Activated naive CD4-positive, alpha-beta T cell (primary cell): ENCODE measurements at places on chromosomes 5 and 9.

DNA sequence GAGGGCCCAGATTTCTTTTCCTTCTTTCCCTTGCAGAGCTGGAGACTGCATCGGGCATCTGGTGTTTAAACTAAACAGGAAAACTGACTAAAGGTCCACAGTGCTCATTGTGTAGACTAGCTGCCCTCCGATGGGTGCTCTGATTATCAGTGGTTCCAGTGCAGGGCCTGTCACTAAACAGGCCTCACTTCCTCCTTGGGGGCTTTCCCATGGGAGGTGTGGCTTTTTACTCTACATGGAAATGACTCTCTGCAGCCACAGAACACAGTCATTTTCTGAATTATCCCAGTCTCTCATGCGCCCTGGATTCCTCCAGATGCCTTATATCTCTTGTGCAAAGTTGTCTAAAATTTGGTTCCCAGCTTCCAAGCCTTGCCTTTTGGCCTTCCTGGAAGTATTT, 199.2 kb downstream of the TRIO start:
- no peak for DNase-seq

- no peak for DNase-seq
These were observed 594.5 kb upstream of the ARRDC3 start for GRCh38 chr5:91977579-91977978.

- no peak for DNase-seq
These were observed 1005.0 kb upstream of the DMAC1 start for GRCh38 chr9:8804613-8805012.

DNA sequence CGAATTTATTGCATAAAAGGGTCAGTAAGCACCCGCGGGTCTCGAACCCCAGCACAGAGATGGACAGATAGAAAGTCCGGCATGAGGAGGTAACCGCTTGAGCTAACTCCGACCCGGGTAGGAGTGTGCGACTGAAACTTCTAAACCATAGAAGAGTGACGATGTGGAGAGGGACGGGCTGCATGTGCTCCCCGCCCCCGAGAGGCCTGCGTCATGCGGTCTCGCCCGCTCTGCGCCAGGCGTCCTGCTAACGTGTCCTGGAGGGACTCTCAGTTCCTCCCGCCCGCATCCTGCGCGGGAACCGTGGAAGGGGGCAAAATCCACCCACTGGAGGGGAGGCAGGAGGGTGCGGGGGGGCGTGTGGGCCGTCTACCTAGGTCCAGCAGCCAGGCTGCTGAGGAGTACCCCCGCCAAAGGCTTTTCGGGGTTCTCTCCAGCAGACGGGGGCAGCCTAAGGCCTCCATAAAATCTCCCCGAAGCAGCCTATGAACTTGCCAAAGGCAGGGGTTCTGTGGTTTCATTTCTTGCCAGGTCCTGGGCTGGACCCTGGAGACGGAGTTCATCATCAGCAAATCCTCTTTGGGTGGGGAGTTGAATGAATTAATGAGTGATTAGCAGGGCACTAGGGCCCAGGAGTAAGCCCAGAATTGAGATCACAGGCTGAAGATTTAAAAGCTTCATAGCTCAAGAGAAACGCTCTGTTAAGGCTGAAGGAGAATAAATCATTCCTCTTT, 51.9 kb downstream of the TGFBI start:
- DNase-seq, result no peak

DNA sequence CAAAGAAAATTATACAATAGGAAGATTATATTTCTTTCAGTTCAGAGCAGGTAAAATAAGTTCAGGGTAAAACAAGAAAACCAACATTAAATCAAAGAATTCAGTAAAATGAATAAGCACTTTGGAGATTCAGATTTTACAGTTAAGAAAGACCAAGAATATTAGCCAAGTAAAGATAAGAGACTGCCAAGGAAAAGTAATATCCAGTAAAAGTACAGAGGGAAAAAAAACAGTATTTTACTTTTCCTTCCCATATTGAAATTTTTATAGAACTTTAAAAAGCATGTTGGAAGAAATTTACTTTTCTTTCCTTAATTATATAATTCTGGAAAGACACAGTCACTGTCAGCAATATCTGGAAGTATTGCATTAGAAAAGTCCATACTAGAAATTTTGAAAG, 393.4 kb downstream of the NFIB start:
- no peak for DNase-seq

DNA sequence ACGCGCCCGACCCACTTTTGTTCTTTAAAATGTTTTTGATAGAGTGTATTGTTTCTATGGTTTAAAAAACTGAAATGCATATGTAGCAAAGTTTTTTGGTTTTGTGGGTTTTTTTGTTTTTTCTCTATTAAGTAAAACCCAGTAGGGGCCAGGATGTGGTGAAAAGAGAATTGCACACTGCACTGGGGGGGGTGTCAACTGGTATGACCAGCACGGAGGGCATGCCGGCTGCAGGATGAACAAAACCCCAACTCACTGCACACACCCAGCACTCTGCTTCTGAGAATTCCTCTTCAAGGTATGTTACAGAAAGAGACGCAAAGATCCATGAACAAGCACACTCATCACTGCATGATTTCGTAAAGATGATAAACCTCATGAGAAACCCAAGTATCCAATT, 75.0 kb downstream of the STK10 start:
- no peak for DNase-seq

GRCh38 chr9:134004131-134004873, 12.2 kb upstream of the VAV2 start:
- DNase-seq, result no peak

DNA sequence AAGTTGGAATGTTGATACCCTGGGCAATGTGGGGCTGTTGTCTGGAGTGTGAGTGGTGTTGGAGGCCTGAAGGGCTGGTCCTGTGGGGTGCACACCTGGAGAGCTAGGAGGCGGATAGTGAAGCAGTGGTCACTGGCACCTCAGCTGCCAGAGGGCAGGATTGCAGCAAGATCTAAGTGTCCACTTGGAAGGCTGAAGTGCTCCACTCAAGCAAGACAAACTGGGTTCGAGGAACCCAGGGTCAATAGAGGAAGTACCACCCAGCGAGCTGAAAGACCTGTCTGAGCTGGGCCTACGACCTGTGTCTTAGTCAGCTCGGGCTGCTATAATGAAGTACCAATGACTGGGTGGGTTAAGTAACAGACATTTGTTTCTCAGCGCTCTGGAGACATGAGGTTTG, 39.7 kb upstream of the TJP2 start:
- no peak for DNase-seq

GRCh38 chr9:8268216-8268878, 468.8 kb upstream of the DMAC1 start:
- DNase-seq, result no peak

DNA sequence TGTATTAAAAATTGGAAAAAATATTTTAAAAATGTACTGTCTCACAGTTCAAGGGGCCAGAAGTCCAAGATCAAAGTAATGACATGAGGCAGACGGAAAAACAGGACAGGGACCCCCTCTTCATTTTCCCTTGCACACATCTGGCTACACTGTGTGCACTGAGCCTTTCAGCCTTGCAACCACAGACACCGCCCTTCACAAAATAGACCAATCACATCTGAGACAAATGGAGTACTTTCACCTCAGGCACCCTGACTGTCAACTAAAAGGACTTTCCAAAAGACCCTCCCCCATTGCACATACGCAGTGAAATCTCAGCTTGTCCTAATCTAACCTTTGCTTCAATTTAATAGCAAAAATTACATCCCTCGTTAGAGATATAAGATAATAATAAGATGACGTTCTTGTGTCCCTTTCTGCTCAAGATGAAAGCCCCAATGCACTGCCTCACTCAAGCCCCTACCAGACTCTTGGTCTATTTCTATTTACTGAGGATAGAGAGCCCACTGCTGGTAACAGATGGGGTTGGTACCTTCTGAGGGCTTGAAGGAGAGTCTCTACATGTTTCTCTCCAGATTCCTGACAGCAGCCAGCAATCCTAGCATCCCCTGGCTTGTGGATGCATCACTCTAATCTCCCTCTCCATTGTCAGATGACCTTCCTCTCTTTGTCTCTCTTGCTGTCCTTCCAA, 514.8 kb upstream of the ADAMTS16 start:
- DNase-seq, result no peak

DNA sequence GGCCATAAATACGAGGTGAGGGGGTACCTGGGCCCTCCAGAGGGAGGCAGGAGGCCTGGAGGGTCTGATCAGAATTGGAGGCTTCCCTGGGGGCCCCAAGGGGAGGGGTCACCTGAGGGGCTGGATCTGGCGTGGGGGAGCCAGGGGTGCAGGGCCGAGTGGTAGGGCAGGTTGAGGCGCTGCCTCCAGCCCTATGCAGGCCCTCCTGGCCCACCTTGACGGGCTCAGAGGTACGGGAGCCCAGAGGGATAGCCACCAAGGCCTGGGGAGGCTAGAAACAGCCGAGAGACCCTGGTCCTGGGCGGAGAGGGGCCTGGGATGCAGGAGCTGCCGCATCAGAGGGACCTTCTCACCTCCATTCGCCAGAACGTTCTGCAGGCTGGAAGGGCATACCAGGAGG, 24.3 kb downstream of the LHX3 start:
- DNase-seq, result no peak

DNA sequence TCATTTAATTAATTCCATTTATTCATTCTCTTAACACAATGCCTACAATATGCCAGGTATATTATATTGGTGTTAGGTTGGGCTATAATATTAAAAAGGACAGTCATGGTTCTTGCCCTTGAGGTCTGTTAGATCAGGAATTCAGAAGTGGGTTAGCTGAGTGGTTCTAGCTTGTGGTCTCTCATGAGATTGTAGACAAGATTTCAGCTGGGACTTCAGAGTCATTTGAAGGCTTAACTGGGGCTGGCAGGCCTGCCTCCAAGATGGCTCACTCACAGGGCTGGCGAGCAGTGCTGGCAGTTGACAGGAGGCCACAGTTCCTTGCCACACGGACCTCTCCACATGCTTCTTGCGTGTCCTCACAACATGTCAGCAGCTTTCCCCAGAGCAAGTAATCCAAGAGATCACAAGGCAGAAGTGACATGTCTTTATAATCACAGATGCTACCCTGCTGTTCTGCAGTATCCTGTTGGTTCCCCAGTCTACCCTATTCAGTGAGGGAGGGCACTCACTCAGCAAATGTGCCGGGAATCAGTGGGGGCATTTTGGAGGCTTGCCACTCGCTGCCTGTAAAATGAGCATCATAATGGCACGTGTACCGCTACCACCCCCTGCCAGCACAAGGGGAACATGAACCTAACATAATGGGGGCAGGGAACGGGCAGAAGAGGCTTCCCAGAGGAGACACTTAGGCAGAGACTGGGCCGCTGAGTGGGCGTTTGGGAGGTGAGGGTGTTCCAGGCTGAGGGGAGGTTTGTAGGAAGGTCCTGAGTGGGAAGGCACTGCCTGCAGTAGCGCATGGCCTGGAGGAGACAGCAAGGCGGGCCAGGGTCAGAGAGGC, 70.0 kb downstream of the EXOSC2 start:
- no peak for DNase-seq

DNA sequence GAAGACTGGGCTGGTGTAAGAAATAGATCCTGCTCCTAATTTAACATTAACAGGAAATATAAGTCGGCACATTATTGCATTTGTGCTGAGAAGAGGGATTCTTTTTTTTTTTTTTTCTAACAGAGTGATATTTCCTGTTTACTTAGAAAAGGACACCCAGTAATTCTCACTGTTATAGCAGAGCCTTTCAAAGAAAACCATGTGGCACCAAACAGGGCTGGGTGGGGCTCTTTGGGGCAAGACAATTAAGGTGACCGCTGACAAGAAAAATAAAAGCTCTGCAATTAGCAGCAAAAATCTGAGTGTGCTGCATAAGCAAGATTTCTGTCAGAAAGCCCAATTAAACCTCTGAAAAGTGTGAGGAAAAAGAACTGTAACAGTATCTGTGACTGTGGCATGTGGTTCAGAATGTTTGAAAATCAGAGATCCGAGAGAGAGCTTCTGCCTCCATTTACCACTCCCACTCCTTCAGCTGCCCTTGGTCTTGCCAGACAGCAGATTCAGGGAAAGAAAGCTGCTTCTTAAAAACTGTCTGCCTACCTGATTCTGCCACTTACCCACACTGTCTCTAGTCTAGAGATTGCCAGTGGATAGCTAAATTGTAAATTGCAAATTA, 77.1 kb upstream of the IQGAP2 start:
- no peak for DNase-seq

DNA sequence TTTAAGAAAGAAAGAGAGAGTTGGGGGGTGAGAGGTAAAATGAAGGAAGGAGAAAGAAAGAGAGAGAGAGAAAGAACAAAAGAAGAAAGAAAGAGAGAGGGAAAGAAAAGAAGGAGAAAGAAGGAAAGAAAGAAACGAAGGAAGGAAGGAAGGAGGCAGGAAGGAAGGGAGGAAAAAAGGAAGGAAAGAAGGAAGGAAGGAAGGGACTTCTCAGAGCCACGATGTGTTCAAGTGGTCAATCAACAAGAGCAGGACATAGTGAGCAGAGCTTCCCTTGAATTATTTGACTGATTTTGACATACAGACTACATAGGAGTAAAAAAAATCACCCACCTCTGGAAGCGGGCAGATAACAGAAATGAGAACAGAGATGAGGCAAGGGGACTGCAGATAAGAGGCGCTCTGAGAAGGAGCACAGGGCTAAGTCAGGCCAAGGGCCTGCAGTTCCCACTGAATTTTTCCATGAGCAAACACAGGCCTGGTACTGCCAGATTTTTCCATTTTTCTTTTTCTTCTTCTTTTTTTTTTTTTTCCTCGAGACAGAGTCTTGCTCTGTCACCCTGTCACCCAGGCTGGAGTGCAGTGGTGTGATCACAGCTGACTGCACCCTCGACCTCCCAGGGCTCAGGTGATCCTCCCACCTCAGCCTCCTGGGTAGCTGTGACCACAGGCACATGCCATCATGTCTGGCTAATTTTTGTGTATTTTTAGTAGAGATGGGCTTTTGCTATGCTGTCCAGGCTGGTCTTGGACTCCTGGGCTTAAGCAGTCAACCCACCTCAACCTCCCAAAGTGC, 77.7 kb upstream of the IL17B start:
- DNase-seq, result no peak

DNA sequence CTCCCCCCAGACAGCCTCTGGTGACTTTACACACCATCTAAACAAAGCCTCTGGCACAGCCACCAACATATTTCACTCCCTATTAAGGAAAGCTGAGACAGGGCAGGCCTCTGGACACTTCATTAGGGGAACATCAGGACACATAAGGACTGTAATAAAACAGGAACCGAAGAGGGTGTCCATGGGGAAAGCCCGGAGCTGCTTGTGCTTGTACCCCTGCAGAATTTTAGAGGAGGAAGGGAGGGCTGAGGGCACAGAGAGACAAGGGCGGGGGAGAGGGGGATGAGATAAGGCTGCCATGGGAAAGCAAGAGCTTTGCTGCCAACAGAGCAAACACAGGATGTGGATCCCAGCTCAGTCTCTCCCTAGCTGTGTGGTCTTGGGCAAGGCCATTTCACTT, 138.4 kb downstream of the ASTN2 start:
- DNase-seq, result no peak

DNA sequence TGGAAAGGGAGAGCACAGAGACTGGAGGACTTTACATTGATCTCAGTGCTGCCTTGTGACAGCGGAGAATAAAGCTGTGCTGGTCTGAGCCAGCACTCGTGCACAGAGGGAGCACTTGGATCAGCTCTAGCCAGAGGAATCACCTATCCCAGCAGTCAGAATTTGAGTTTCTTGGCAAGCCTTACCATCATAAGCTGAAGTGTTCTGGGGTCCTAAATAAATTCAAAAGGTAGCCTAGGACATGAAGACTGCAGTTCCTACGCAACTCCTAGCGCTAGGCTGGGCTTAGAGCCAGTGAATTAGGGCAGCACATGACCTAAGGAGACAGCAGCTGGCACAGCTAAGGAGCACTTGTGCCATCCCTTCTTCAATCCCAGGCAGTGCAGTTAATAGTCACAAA, 119.5 kb downstream of the HMHB1 start:
- DNase-seq, result no peak

GRCh38 chr5:109426075-109426474, 16.3 kb upstream of the PJA2 start:
- no peak for DNase-seq

- no peak for DNase-seq
These were observed 64.1 kb downstream of the SLCO4C1 start for GRCh38 chr5:102231693-102232619.
